HFFc6 (cell line): ENCODE measurements at places on chromosomes 1 and 21. TPM values are rescaled to one million over a fixed set of nuclear protein-coding genes. Genes with fewer than 3 reads are reported as not detected.

DNA sequence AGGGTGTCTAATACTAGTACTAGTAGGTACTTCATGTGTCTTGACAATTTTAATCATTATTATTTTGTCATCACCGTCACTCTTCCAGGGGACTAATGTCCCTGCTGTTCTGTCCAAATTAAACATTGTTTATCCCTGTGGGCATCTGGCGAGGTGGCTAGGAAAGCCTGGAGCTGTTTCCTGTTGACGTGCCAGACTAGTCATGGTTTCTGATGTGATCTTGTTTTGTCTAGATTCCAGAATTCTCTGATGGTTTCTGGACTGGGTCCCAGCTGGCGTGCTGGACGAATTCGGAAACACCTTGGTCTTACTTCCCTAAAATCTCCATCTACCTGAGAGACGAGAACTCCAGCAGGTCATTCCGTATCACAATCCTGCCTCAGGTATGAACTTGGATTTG is 66.1 kb upstream of the FAM3B start:
- H3K4me3 ChIP-seq = no peak overlapping the region
- H3K36me3 ChIP-seq = peaks cover 34% of the 10 kb centered on the region
- no peak overlapping the region for H3K27ac ChIP-seq
- H3K27me3 ChIP-seq = peaks cover 2% of the 10 kb centered on the region

Gene MATN1
- not detected in 3 replicates for total RNA-seq

Gene CFHR3
- not detected in 3 replicates for total RNA-seq

GRCh38 chr1:39036678-39037077 is 10.5 kb downstream of the NDUFS5 start:
- peaks cover 15% of the 10 kb centered on the region for H3K4me1 ChIP-seq
- H3K36me3 ChIP-seq = peaks cover 38% of the 10 kb centered on the region
- no peak overlapping the region for H3K27ac ChIP-seq
- H3K27me3 ChIP-seq = peaks cover 1% of the 10 kb centered on the region
- DNase-seq = no peak

DNA sequence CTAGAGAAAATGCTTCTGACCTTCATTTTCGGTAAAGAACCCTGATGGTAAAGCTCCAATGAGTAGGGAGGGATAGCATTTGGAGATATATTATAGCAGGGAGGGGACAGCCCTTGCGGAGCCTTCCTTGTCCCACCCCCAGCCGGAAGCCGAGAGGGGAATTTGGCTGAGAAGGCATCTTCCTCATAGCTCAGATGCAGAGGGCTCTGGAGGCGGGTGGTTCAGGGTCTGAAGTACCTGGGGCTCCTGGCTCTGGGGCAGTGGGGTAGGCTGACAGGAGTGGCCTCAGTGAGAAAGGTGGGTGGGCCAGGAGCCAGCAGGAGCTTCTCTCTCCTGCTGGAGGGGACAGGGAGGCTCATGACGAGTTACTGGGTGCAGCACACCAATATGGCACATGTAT is 88.0 kb upstream of the IFFO2 start:
- H3K36me3 ChIP-seq = no peaks in the 10 kb centered on the region
- no peak for DNase-seq
- no peaks in the 10 kb centered on the region for H3K4me1 ChIP-seq

DNA sequence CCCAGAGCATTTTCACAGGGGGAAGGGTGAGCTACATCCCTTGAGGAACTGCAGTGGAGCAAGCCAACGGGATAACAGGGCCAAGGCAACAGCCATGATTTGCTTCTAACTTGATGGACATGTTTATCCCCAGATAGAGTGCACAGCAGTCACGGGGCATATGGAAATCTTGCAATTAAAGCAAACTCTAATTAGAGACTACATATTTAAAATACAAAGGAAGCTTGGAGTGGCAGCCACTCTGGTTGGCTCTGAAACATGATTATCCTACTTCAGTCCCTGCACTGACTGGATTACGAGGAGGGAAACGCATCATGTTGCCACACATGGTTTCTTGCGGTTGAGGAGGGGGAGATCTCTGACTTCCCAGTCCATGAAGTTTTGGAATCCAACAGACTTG is 60.8 kb downstream of the BEND5 start:
- no peak overlapping the region for H3K27ac ChIP-seq
- no peak for DNase-seq
- peaks cover 9% of the 10 kb centered on the region; the same call in 1 of the 2 replicates for H3K36me3 ChIP-seq
- no peak overlapping the region for H3K4me3 ChIP-seq
- no peaks in the 10 kb centered on the region; the same call in 1 of the 2 replicates for H3K27me3 ChIP-seq

- no peak for DNase-seq
- H3K27me3 ChIP-seq = peaks cover 17% of the 10 kb centered on the region; the same call in 1 of the 2 replicates
- no peaks in the 10 kb centered on the region for H3K4me1 ChIP-seq
- H3K36me3 ChIP-seq = no peaks in the 10 kb centered on the region
- no peak overlapping the region for H3K27ac ChIP-seq
- no peak overlapping the region for H3K4me3 ChIP-seq
Observed at GRCh38 chr1:119438761-119439160, 23.8 kb downstream of the HSD3B2 start.

DNA sequence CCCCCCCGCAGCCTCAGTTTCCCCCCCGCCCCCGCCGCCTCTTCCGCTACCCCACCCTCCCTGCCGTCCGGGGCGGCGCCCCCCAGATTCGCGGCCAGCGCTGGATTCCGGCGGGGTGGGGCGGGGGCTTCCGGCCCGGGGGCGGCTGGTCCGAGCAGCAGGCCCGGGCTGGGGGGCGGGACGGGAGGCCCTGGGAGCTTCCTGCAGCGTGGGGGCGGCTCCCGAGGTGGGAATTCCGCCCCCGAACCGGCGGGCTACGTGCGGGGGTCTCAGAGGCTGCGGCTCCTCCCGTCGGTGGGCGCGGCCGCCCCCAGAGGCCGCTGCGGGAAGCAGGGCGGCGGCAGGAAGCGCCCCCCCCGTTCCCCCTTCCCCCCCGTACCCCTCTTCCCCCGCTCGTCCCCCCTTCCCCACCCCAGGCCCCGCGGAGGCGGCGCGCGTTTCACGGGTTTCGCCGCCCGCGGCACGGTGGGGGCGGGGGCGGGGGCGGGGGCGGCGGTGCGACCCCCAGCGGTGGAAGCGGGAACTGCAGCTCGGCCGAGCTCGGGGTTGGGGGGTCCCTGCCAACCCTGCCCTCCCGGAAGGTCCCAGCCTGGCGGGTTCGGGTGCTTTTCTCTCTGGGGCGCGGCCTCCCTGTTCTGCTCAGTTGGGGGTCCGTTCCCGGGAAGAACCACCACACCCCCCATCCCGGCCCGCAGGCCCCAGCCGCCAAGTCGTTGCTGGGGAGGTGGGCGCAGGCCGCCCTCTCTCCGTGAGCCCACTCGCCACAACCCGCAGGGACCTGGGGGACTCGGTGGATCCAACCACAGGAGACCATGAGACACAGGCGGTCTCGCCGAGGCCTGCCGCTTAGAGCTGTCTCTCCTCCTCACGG is 76.3 kb downstream of the MORN1 start:
- H3K27me3 ChIP-seq = no peaks in the 10 kb centered on the region; the same call in 1 of the 2 replicates

GRCh38 chr1:147316968-147317367 is 74.5 kb downstream of the CHD1L start:
- no peak overlapping the region for H3K27ac ChIP-seq
- no peak for DNase-seq
- H3K27me3 ChIP-seq = no peaks in the 10 kb centered on the region
- H3K36me3 ChIP-seq = 0 out of 2 replicates have a peak, but pooled peaks cover under 1% of the 10 kb centered on the region

GRCh38 chr1:192592981-192593708 is 17.6 kb downstream of the RGS1 start:
- peaks cover 41% of the 10 kb centered on the region for H3K4me1 ChIP-seq
- DNase-seq = no peak
- H3K27ac ChIP-seq = no peak overlapping the region
- H3K4me3 ChIP-seq = no peak overlapping the region
- no peaks in the 10 kb centered on the region for H3K36me3 ChIP-seq

Gene DNAH14
- total RNA-seq = 6.8 to 8.5 TPM (median 6.8 TPM) in 3 replicates

- H3K4me3 ChIP-seq = no peak overlapping the region
- no peaks in the 10 kb centered on the region for H3K36me3 ChIP-seq
- peaks cover 39% of the 10 kb centered on the region for H3K27me3 ChIP-seq
- H3K27ac ChIP-seq = no peak overlapping the region
Observed at GRCh38 chr1:153365696-153366095, 8.0 kb downstream of the S100A9 start.
